ENCODE measurements at places on chromosomes 3 and 15. TPM values are rescaled to one million over a fixed set of nuclear protein-coding genes. Genes with fewer than 3 reads are reported as not detected.
A peak's percentile ranks its signal among the peaks of the same experiment; 100 is the strongest.

The TMC3 gene
- 0.20 TPM for total RNA-seq

GRCh38 chr15:45827275-45827674 is 192.4 kb downstream of the SQOR start:
- no peak for DNase-seq

DNA sequence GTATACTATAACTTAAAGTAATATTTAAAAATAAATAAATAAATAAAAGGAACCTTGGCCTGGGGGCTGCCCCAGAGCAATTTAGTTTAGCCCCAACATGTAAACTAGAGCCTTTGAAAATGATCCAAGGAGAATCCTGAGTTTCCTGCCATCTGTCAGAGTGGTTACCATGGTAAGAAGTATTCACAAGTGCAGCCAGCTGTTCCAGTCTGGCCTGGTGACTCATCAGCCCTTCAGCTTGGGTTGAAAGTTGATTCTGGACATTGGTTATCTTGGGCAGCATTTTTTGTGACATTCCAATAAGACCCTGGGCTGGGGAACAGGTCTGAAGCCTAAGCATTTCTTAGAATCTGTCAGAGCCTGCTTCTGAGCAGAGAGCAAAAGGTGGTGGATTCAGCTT is 72.7 kb upstream of the LRTM1 start:
- DNase-seq: peak; percentile 13

The PTH1R gene
- 18.9 TPM for total RNA-seq

- no peak for DNase-seq
Observed at GRCh38 chr3:32002561-32003368, 21.2 kb downstream of the ZNF860 start.

The ERC2 gene
- 2.5 TPM for total RNA-seq

The DZIP1L gene
- 23.9 TPM for total RNA-seq

The STAB1 gene
- total RNA-seq: 42.4 TPM

- no peak for DNase-seq
Observed at GRCh38 chr3:98903099-98903498, 1.6 kb upstream of the DCBLD2 start.

The TRAT1 gene
- total RNA-seq: 0.59 TPM

The IL12A gene
- total RNA-seq: 0.30 TPM

DNA sequence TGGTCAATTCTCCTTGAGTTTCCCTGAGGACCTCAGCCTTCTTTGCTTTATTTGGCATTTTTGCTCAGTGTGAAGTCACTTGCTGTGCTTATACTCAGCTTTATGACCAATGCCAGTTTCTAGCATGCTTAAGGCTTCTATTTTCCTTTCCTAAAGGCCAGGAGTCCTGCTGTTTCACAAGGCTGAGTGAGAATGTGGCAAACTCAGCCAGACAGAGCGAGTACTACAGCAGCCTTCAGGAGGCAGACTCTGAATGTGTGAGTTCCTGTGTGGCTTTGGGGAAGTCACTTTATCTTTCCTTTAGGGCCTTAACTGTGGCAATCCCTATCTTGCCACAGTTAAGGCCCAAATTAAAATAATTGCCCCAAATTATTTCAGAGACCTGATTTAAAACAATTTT is 213.2 kb upstream of the MRPL3 start:
- no peak for DNase-seq

DNA sequence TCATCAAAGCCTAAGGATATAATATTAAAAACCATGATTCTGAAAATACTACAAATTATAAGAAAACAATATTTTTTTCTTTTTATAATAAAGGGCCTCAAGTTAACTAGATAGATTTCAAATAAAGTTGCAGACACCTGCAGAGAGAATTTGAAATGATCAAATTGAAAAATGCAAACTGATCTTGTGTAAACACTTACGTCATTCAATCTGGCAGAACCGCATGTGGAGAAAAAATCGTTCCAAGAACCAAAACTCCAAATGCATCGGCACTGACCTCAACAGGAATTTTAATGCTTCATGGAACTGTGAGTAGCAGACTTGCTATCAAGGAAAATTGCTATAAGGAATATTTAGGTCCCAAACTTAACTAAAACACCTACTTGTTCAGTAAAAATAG is 17.2 kb downstream of the CPA3 start:
- no peak for DNase-seq

The OSTN gene
- 0.10 TPM for total RNA-seq

The KNG1 gene
- not detected for total RNA-seq

DNA sequence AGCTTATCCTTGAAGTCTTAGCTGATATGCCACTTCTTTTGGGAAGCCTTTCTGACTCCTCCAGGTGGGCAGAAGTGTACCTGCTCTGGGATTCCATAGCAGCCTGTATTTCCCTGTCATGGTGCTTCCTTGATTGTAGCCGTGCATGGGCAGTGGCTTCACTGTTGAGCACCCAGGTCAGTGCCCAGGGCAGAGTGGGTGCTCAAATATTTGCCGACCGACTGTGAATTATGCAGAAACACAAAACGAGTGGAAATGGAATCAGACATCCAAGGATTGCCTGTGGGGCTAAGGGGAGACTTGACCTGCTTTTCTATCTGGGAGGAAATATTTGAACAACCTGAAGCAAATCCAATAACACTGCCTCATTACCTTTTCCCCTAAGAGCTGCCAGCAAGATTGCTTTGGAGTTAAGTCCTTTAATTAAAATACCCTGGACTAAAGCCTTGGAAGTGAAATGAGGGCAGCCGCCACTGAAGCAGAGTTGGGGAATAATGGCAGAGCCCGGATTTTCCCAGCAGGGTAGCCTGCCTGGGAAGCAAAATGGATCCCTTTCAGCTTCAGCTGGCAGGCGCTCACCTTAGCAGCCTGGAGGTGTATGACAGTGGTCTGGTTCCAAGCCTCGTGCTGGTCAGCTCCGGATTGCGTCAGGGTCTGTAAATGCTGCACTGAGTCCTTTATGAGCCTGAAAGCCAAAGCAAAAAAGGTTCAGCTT is 14.9 kb downstream of the ACOX2 start:
- no peak for DNase-seq

The EPHB1 gene
- total RNA-seq: 5.0 TPM

- no peak for DNase-seq
Observed at GRCh38 chr3:161358488-161358887, 12.8 kb downstream of the SPTSSB start.

Measured in skin of body (tissue), 3 donors.